Vagina (tissue), 2 donors: ENCODE measurements at places on chromosomes 4 and X.

GRCh38 chr4:77613267-77613666, 7.6 kb downstream of the CXCL13 start:
- no peak overlapping the region for H3K27ac ChIP-seq
- H3K36me3 ChIP-seq: no peaks in the 10 kb centered on the region
- no peak overlapping the region for H3K4me3 ChIP-seq
- DNase-seq: no peak
- H3K27me3 ChIP-seq: no peaks in the 10 kb centered on the region

DNA sequence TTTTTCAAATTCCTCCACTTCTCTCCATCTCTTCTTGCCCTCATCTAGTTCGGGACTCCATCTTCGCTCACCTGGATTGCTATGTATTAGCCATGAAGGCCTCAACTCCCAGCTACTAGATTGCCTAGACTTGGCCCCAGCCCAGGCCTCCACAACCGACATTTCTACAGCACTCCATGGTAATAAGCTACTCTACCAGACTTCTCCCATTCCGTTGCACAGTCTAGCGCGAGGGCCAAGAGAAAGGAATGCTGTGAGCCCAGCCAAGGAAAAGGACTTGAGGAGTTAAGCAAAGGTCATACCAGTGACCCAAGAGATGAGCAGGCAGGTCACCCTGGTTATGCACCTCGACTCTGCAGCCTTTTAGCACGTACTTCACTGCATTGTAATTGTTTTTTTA, 75.6 kb downstream of the SOWAHB start:
- H3K4me3 ChIP-seq: no peak overlapping the region
- H3K36me3 ChIP-seq: no peaks in the 10 kb centered on the region
- DNase-seq: no peak
- no peak overlapping the region for H3K27ac ChIP-seq

DNA sequence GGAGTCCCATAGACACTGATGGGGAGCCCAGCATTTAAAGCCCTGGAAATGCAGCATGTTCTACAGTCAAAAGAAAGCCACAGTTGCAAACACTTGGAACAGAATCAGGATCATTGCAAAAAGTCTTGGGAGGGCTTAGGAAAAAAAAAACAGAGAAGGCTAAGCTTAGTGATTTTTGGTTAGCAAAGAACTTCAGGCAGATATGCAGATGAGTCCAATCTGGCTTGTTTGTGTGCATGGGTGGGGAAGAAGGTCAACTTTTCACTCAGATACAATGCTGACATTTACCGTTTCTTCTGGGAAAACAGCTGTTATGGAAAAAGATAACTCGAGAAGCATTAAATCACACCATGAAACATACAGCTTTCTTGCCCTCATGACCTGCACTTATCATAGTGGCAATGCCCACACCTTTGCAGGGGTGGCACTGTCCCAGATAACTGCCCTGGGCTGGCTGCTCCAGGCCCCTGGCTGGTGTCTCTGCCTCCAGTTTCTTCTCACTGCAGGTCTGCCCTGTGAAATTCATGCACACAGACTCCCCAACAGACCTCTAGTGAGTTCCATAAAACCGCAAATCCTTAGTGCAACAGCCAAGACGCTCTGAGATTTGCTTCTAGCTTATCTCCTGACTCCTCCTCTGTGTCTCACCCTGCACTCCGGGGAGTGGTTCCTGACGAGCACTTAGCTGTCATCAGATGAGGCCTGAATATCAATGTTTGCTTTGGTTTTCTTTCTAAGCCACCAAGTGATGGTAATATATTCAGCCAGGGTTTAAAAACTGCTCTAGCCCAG, 99.2 kb downstream of the DRD5 start:
- H3K27me3 ChIP-seq: no peaks in the 10 kb centered on the region
- no peak overlapping the region for H3K4me3 ChIP-seq
- peaks cover 8% of the 10 kb centered on the region for H3K4me1 ChIP-seq
- no peak overlapping the region for H3K27ac ChIP-seq

DNA sequence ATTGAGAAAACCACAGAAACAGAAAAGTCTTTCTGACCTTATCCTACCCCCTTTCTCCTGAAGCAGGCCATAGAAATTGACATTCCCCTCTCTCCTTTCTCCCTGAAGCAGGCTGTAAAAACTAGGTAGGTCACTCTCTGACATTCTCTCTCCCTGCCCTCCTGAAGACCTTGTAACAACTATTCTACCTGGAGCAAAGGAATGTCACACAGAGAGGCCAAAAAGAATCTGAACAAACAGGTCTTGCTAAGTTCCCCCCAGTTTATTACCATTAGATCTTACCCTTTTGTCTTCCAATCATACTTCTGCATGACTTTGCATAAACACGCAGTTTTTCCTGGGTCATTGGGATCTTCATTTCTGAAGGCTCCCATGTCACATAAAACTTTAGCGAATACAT, 198.3 kb upstream of the GYPA start:
- H3K36me3 ChIP-seq: no peaks in the 10 kb centered on the region
- no peaks in the 10 kb centered on the region for H3K27me3 ChIP-seq
- H3K4me3 ChIP-seq: no peak overlapping the region

DNA sequence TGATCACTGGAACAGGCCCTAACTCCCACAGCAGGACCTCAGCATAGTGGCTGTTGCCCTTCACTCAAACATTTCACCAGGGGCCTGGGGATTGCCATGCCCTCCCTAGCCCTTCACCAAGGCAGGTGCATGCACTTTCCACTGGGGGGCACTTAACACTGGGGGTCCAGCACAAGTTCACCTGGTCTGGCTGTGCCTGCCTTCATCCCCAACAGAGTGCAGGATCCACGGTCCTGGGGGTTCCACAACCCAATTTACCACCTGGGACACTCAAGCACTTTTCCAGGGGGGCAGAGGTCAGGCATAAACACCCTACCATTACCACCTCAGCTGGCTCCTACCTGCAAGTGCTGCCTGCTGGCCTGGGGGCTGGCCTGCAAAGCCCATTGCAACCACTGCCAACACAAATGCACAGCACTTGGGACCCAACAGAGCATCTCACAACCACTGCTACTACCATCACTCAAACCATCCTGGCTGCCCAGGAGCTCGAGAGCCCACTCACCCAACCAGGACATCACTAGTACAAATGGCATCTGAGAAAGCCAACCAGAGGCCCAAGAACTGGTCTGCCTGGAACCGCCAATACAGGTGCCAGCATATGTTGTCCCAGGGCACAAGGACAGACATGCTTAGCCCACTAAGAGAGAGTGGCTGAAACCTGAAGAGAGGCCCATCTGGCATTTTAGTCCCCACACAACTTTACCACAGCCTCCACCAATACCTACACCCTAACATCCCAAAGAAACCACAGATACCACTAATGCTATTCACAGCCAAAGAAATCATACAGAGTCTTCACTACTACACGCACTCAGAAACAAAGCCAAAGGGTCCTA, 43.1 kb downstream of the NAT8L start:
- no peak overlapping the region for H3K27ac ChIP-seq
- H3K4me3 ChIP-seq: no peak overlapping the region
- no peaks in the 10 kb centered on the region for H3K36me3 ChIP-seq
- no peak for DNase-seq
- H3K27me3 ChIP-seq: no peaks in the 10 kb centered on the region
- no peaks in the 10 kb centered on the region for H3K4me1 ChIP-seq

DNA sequence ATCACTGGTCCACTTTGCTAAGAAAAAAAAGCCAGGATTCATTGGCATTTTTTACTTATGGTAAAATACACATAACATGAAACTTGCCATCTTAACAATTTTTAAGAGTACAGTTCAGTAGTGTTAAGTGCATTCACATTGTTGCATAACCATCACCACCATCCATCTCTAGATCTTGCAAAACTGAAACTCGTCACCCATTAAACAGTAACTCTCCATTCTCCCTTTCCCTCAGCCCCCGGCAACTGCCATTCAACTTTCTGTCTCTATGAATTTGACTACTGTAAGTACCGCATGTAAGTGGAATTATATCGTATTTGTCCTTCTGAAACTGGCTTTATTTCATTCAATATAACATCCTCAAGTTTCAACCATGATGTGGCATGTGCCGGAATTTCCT, 56.3 kb upstream of the LNX1 start:
- no peak for DNase-seq
- H3K4me1 ChIP-seq: peaks cover 36% of the 10 kb centered on the region
- no peak overlapping the region for H3K27ac ChIP-seq

DNA sequence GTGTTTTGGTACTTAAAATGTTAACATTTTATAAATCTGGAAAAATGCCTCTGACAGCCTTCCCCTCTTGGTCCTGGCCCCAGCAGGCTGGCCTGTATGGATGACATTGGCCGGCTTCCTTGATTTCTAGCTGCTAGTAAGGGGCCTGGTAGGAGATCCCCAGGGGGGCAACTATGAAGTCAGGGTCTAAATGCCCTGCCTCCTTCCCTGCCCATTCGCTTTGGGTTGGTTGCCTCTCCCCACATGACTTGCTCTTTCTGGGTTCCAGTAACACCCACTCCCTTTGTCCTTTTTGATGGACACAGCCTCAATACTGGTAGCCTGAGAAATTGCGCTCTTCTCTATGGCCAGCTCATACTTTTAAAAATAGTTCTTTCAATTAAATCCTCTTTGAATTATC, 78.0 kb upstream of the MAD2L1 start:
- H3K4me3 ChIP-seq: no peak overlapping the region
- H3K27ac ChIP-seq: no peak overlapping the region
- no peak for DNase-seq

- H3K4me3 ChIP-seq: no peak overlapping the region
- H3K36me3 ChIP-seq: no peaks in the 10 kb centered on the region
- H3K27me3 ChIP-seq: no peaks in the 10 kb centered on the region
Measured at GRCh38 chr4:78653655-78654054, 102.1 kb downstream of the ANXA3 start.

DNA sequence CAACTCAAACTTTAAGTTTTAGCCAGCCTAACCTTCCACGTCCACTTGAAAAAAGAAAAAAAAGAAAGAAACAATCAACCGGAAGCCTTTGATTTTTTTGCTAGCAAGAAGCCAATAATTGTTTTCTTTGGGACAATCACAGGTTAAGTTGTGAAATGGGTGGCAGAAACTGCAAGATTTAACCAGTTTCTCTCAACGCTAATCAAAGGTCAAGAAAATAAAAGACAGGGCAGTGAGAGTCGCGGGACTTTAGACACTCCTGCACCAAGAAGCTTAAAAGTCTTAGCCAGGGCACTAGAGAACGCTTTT, 1.0 kb downstream of the ACSL1 start:
- peaks cover 49% of the 10 kb centered on the region for H3K4me1 ChIP-seq
- H3K4me3 ChIP-seq: peak overlapping the region; percentile 95
- no peak for DNase-seq
- H3K36me3 ChIP-seq: no peaks in the 10 kb centered on the region

- no peak for DNase-seq
- H3K27me3 ChIP-seq: no peaks in the 10 kb centered on the region
- no peak overlapping the region for H3K27ac ChIP-seq
- no peak overlapping the region for H3K4me3 ChIP-seq
- H3K36me3 ChIP-seq: no peaks in the 10 kb centered on the region
Measured at GRCh38 chrX:47878198-47878597, 41.5 kb downstream of the ZNF81 start.

DNA sequence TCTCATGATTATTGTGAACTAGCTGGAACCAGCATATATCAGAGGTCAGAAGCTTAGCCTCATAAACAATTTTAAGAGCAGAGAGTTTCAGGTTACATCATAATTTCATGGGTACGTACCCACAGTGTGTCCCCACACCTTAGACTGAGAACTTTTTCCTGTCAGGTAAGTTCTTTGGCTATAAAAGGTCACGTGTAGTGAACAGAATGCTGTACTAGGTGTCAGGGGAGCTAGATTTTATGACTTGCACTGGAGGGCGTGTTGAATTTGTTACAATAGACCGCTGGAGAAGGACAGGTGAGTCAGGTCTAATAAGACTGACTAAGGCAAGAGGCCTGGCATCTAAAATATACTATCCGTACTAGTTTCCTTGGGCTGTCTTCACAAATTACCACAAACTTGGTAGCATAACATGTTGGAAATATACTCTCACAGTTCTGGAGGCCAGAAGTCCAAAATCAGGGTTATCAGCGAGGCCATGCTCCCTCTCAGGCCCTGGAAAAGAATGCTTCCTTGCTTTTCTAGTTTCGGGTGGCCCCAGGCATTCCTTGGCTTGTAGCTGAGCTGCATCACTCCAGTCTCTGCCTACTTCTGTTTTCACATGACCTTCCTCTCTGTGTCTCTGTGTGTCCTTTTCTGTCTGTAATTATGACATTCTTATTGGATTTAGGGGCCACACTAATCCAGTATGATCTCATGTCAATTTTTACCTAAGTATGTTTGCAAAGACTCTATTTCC, 512.0 kb upstream of the NR3C2 start:
- H3K27me3 ChIP-seq: no peaks in the 10 kb centered on the region
- no peak overlapping the region for H3K4me3 ChIP-seq
- H3K4me1 ChIP-seq: peaks cover 4% of the 10 kb centered on the region
- no peak for DNase-seq
- no peak overlapping the region for H3K27ac ChIP-seq

DNA sequence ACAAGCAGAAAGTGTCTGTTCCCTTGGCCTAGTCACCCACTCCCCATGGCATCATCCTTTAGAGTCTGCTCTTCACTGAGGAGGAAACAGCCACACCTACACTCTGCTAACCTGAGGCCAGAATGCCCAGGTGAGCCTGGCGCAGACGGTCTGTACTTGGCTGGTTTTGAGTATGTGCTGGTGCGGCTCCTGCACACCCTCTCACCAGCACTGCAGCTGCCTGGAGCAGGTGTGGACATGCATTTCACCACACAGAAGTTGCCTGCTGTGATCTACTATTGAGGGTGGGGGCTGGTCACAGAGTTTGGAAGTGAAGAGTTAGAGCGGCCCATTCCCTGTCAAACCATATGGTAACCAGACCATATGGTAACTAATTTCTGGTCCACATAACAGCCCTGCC, 39.5 kb downstream of the KANTR start:
- no peaks in the 10 kb centered on the region for H3K36me3 ChIP-seq
- no peaks in the 10 kb centered on the region for H3K4me1 ChIP-seq
- no peaks in the 10 kb centered on the region for H3K27me3 ChIP-seq
- no peak overlapping the region for H3K4me3 ChIP-seq
- H3K27ac ChIP-seq: no peak overlapping the region
- no peak for DNase-seq

DNA sequence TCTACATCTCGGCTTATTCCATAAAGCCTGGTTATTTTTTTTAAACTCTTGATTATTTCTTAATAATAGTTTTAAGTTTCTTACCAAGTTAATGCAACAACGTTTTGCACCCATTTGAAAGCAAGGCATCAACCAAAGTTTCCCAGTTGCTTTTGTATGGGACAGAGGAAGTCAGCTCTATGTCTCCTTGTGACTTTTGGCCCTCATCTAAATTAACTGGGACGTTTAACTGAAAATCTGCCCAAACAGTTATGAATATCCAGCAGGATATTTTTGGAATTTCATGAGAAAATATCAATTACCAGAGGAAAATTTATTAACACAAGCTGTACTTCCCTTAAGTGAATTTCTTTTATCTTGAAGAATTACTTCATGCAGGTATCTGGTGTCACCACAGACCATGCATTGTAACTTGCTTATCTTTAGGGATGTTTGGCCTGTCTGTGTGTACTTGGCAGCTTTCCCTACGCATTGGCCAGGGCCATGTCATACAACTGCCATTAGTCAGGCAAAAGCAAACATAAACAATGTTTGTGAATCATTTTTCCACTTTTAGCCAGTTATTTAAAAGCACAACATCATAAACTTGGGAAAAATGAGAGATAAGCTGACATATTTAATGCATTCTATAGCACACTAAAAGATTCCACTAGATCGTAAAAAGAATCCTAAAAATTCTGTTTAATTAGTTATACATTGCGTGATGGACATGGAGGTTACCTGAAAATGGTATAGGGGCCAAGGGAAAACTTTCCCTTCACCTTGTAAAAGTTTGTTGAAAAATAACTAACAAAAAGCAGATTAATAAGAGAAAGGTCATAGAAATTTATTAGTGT, 101.4 kb upstream of the PDE5A start:
- peak overlapping the region; percentile 16 for H3K27ac ChIP-seq
- H3K27me3 ChIP-seq: no peaks in the 10 kb centered on the region
- H3K4me3 ChIP-seq: no peak overlapping the region
